Activated CD4-positive, alpha-beta T cell treated with anti-CD3 and anti-CD28 coated beads, Interleukin-2, amount 10 ng/mL, durations not matched to agents 7 days and 5 days (primary cell): ENCODE measurements at places on chromosomes 4 and X. TPM values are rescaled to one million over a fixed set of nuclear protein-coding genes. Genes with fewer than 3 reads are reported as not detected.
A peak's percentile ranks its signal among the peaks of the same experiment; 100 is the strongest.

DNA sequence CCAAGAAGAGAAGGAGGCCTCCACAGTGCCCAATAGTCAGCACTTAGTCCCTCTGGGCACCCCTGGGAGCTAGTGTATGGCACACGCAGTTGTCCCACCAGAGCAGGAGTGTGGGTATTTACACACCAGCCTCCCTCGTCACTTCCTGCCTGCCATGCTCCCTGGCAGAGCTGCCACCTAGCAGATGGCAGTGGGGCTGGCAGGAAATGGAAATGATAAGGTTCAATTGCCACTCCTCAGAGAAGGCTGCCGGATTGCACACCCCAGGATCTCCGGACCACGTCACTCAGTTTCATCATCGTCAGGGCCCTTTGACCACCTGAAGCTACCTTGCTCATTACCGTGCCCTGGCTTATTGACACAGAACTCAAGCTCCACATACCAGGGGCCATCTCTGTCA is 173.3 kb upstream of the PSAPL1 start:
- DNase-seq: no peak

- DNase-seq: no peak
Observed at GRCh38 chr4:157043131-157043530, 32.8 kb upstream of the GLRB start.

DNA sequence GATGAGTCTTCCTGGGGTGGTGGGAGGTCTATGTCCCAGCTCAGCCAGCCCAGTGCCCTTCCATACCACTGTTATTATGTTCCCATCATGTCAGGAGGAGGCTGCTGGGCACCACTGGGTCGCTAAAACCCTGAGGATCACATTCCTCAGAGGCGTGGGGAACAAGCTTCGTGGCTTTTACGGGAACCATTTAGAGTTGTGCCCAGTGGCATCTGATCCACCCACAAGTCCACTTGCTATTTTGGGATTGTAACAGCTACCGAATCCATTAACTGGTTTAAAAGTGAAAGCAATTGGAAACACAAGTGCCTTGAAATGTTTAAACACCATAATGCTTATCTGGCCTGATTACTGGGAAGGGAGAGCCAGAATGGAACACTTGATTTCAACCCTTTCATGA is 13.1 kb upstream of the CCKAR start:
- no peak for DNase-seq

DNA sequence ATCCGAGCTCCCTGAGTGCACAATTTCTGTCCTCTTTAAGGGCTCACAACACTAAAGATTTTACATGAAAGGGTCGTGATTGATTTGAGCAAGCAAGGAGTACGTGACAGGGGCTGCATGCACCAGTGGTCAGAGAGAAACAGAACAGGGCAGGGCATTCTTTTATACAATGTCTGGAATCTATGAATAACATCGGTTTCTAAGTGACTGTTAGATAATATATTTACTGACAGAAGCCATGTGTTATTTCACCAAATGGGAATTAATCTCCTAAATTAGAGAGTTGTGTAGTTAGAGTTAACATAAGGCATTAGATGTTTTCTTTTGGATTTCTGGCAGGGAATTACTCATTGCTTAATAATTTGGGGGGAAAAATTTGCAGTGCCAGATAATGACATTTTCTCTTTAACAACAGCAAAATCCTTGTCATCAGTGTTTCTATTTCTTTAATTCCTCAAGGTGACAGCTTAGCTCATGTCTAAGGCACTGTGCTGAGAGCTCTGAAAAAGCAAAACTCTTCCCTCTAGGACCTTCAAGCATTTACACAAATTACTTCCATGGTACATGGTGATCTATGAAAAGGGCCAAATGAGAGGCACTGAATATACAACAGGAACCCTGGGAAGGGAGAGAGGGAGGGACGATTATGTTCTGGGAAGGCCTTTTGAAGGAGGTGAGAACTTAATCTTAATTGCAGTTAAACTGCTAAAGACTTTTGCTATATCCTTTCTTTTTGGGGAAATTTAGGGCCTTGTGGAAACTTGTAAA is 145.0 kb downstream of the RTL3 start:
- no peak for DNase-seq

- DNase-seq: no peak
Observed at GRCh38 chr4:4384837-4385236, 2.1 kb upstream of the NSG1 start.

DNA sequence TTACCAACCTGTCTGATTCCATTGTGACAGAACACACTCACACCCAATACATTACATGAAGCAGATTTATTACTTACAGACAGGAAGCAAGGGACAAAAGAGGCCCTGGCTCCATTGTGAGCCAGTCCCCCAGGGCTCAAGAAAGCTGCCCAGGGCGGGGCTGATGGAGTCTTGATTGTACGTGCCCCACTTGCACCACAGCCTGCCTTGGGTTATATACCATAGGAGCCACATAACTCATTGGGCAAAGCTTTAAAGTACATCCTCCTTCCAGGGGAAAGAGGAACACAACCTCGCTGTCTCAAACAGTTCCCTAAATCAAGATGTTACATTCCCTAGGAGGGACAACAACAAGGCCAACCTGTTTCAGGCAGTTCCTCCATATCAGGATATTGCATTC is 3.4 kb upstream of the ZRSR2 start:
- no peak for DNase-seq

- no peak for DNase-seq
Observed at GRCh38 chr4:175561696-175562095, 250.4 kb downstream of the GPM6A start.

GRCh38 chr4:75065909-75066308 is 133.0 kb downstream of the PARM1 start:
- no peak for DNase-seq

DNA sequence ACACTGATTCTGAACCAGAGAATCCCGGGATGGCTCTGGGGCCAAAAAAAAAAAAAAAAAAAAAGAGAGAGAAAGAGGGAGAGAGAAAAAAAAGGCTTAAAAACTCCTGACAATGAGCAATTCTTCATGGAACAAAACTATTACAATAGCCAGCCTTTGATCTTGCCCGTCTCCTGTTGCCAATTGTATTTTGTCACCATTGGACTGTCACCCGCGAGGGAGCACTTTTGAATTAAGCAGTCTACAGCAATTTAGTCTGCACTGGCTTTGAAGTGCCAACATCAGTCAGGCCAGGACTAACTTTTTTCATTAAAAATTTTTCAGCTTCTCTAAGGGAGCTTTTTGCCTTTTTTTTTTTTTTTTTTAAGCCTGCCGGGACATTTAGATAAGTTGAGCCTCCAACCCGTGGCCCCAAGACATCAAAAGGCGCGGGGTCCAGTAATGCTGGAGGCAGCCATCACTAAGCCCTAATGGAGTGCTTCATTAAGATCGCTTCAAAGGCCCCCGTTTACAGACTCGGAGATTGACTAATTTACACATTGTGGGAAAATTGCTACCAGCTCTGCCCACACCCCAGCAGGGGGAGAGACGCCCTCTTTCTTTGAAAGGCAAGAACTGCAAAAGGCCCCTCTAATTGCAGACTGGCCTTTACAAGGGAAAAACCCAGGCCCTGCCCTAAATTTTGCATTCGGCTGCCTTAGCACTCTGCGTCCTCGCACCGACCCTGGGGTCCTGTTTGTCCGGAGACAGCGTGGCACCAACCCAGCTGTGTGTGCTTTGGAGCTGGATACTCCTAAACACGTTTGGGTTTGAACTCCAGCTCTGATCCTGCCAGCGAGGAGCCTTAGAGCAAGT is 98.1 kb upstream of the MSX1 start:
- DNase-seq: no peak

DNA sequence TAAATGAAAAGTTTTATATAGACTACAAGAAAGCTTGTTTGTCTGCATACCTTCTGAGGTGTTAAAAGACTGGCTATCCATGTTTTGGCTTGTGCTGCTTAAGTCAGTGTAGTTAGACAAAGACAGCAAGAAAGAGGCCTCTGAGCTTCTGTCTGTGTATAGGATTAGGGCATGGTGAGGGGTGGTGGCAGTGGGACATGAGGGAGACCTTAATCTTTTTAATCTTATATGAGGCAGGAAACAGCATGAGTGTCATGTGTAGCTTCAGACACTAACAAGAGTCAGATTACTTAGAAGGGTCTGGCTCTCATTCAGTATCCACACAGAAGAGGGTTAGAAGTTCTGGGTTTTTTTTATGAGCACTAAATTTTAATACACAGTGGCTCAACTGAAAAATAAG is 213.3 kb downstream of the GABRG1 start:
- no peak for DNase-seq

GRCh38 chrX:43456906-43457305 is 199.2 kb upstream of the MAOA start:
- DNase-seq: no peak

GRCh38 chrX:1481636-1482529 is 29.2 kb upstream of the ASMTL start:
- DNase-seq: peak; percentile 87

GRCh38 chrX:41273638-41274037 is 60.3 kb upstream of the DDX3X start:
- DNase-seq: no peak

RASSF6 gene
- total RNA-seq: not detected

TREX2 gene
- 3.0 TPM for total RNA-seq

GBA3 gene
- total RNA-seq: not detected

ADAM29 gene
- not detected for total RNA-seq

EGF gene
- not detected for total RNA-seq

DCAF4L1 gene
- 0.07 TPM for total RNA-seq

RHOXF2B gene
- total RNA-seq: not detected
